ENCODE measurements at places on chromosomes 11 and 22. TPM values are rescaled to one million over a fixed set of nuclear protein-coding genes. Genes with fewer than 3 reads are reported as not detected.

TRIOBP gene
- polyA plus RNA-seq: 18.3 TPM

CD3E gene
- 1.7 TPM for polyA plus RNA-seq

SEPTIN3 gene
- polyA plus RNA-seq: 289 TPM

ADSL gene
- 60.6 TPM for polyA plus RNA-seq

KRTAP5-5 gene
- not detected for polyA plus RNA-seq

AGBL2 gene
- polyA plus RNA-seq: 0.49 TPM

PRAME gene
- polyA plus RNA-seq: not detected

APOBEC3B gene
- 49.9 TPM for polyA plus RNA-seq

P4HA3 gene
- 2.1 TPM for polyA plus RNA-seq

SESN3 gene
- polyA plus RNA-seq: 6.6 TPM

OR2AT4 gene
- polyA plus RNA-seq: not detected

LRRC56 gene
- polyA plus RNA-seq: 5.4 TPM

PANX2 gene
- 15.2 TPM for polyA plus RNA-seq

EIF3D gene
- polyA plus RNA-seq: 173 TPM

IL18 gene
- polyA plus RNA-seq: 1.8 TPM

SYT9 gene
- 3.5 TPM for polyA plus RNA-seq

OR5I1 gene
- not detected for polyA plus RNA-seq

ADM2 gene
- 15.2 TPM for polyA plus RNA-seq

CD3D gene
- not detected for polyA plus RNA-seq

NXPE4 gene
- polyA plus RNA-seq: not detected

CCDC116 gene
- polyA plus RNA-seq: 0.24 TPM
